ENCODE measurements at places on chromosomes 7 and 10.

DNA sequence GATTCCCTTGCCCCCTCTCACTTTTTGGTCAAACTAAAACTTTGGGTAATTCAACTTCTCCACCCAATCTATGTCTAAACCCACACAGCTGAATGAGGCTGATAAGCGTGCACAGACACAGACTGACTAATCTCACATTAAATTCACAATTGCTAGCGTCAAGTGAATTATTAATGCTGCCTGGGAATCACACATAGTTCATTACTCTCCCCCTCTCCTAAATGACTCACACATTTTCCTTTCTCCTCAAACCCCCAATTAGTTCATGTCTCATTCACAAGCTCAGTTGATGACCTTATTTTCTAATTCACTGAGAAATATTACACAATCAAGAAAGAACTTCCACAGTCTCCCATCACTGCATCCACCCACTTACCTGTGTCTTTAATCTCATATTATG, 14.5 kb downstream of the KLF14 start:
- no peak for DNase-seq

DNA sequence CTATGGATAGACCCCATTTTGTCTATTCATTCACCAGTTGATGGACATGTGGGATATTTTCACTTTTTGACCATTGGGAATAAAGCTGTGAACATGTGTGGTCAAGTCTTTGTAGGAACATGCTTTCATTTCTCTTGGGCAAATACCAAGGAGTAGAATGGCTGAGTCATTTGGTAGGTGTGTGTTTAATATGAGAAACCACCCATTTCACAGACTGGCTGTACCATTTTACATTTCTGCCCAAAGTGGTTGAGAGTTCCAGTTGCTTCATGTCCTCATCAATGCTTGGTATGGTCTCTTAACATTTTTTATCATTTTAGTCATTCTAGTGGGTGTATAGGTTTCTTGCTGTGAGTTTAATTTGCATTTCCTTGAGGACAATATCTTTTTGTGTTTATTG, 124.9 kb upstream of the RHEB start:
- no peak for DNase-seq

- DNase-seq = no peak
Measured at GRCh38 chr7:82247814-82248433, 195.7 kb downstream of the CACNA2D1 start.

DNA sequence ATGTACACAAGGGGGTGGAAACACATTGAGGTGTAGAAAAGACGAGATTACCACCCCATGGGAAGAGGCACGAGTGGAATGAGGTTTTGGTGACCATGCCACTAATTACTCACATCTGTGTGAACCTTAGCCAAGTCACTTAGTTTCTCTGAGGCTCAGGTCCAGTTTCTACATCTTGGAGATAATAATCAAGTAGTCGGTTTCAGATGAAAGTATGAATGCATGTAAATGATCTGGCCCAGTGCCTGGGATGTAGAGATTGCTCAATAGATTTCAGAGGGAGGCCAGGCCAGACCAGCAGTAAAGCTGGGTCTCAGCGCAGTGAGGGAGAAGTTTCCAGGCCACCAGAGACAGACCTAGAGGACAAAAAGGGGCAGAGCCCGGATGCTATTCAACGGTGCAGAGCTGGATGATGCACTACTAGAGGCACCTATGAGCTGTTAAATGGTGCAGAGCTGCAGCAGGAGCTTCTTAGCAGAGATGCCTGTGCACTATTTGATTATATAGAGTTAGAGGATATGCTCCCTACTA, 725.1 kb downstream of the GRID1 start:
- no peak for DNase-seq

- DNase-seq = no peak
Measured at GRCh38 chr10:73650537-73651331, 5.1 kb downstream of the SYNPO2L start.

DNA sequence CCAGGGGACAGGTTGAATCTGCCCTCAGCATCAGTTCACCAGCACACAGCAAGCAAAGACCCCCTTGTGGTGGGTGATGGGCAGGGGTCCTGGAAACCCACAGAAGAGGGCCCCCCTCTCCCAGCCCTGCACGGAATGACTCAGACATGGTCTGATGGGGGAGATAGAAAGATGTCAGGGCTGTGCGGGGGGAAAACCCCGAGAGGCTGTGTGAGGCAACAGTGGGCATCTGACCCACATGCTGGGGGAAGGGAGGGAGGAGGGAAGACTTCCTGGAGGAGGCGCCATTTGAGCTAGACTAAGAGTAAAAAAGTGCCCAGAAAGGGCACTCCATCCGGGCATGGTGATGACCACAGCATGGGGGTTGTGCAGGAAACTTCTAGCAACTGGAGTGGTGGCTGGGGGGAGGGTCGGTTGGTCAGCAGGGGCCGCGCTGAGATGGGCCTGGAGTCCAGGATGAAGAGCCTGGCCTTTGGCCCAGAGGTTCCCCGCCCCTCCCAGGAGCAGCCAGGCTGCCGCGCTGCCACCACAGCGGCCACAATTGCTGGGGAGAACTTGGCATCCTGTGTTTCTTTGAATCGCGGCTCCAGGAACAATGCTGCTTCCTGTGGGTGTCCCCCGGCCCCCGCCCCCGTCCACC, 2.5 kb downstream of the LFNG start:
- DNase-seq = peak; percentile 83

- DNase-seq = no peak
Measured at GRCh38 chr10:124998624-124999291, 56.8 kb downstream of the ZRANB1 start.

GRCh38 chr10:97701438-97702069, 12.0 kb upstream of the MARVELD1 start:
- peak; percentile 41 for DNase-seq

GRCh38 chr7:48049850-48050249, 14.5 kb downstream of the C7orf57 start:
- DNase-seq = no peak

GRCh38 chr10:65491799-65492198, 1434.0 kb upstream of the LRRTM3 start:
- no peak for DNase-seq

DNA sequence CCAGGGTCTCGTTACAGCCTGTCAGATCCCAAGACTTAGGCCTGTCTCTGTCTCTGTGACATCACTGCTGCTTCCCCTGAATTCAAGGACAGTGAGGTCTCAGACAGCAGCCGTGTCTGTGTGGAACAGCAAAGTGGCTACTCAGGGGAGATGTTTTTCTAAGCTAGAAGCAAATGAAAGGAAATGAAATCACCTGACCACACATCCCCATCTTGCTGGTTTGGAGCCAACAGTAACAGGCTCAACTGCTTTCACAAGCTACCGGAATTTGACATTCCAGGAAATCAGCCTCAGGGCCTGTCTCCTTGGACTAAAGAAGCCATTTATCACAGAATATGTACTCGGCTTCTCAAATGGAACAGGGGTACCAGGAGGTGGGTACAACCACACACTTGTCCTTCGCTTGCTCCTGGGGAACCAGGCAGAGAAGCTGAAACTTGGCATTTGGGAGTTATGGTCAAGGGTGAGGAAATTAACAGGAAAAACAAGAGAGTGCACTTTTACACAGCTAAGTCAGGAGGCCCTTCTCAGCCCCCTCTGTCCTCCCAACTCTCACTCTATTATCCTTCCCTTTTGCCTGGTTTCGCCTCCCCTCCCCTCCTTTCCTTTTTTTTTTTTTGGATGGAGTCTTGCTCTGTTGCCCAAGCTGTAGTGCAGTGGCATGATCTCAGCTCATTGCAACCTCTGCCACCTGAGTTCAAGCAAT, 73.2 kb downstream of the SPDYE5 start:
- DNase-seq = no peak

GRCh38 chr10:59887006-59887405, 19.4 kb downstream of the CCDC6 start:
- DNase-seq = no peak

DNA sequence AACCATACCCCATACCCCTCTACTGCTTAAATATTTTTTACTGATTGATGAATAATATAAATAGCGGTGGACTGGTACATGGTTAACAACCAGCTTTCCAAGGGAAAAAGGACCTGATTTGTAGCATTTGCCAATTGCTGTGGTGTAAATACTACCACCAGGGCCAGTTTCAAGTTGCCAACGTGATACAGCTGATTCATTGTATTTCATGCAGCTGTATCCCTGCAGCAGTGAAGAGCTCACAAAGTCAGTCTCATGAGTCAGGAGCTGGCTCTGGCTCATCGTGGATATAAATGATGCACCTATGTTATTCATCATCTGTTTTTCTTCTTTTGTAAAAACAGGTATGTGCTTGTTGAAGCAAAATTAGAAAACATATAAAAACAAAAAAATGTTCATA, 15.2 kb downstream of the CALML5 start:
- DNase-seq = no peak

GRCh38 chr10:48495282-48496045, 109.4 kb downstream of the ARHGAP22 start:
- DNase-seq = no peak

DNA sequence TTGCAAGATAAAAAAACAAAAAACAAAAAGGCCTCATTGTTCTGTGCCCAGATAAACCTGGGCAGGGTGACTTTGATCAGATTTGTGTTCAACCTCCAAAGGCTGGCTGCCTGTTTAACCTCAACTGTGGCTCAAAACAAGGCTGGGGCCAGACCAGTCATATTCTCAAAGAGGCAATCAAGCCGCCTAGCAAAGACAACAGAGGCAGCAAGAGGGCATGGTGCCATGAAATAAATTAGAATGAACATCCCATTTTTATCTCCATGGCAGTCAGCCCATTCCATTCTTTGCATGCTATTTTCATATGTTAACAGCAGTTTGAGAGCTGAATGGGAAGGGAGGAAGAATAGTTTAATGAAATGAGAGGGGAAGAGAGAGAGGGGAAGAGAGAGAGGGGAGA, 1150.3 kb downstream of the TYW1 start:
- no peak for DNase-seq

DNA sequence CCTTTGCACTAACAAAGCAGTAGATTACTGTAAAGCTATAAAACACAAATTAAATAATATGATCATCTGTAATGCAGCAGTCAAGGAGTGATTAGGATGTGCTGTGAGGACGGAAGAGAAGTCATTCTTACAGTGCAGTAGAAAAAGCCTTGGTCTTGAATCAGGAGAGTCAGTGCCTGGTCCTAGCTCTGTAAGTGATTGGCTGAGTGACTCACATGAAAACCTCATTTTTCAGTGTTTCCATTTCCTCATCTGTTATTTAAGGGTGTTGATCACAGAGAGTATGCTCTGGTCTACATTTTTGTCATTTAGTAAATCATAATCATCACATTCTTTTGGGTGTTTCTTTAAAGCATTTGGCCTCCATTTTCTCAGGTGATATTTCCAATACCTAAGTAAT, 717.8 kb downstream of the LRMDA start:
- no peak for DNase-seq

- no peak for DNase-seq
Measured at GRCh38 chr7:15602236-15602635, 40.4 kb upstream of the AGMO start.

DNA sequence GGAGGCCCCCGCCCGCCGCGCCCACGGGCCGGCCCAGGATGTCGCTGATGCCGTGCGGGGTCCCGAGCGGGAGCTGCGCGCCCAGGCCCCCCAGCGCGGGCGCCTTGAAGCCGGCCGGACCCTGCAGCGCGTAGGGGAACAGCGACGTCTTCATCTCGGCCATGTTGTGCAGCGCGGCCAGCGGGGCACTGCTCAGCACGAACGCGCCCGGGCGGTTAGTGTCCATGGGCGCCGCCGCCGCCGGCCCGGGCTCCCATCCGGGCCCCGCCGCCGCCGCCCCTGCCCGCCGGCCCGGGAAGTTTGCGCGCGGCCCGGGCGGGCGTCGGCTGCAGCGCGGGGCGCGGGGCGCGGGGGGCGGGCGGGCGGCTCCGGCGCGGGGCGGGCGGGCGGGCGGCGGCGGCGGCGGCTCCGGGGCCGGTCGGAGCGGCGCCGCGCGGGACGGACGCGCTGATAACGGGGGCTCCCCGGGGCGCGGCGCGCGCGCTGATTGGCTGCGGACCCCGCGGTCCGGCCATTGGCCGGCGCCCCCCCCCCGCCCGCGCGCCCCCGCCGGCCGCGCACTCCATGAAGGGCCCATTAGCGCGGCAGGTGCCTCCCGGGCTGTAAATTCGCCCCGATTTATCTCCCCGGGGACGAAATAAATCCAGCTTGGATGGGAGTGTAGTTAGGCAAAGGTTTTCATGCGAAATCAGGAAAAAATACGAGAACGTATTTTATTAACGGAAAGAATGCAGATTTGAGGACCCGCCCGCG, at the start of gene NKX6-2:
Gene NKX6-2, minus strand, starts transcription at position 425 of the 753 bp plus-strand sequence. Its CDS starts 199 bp downstream, at position 226.
- DNase-seq = no peak

DNA sequence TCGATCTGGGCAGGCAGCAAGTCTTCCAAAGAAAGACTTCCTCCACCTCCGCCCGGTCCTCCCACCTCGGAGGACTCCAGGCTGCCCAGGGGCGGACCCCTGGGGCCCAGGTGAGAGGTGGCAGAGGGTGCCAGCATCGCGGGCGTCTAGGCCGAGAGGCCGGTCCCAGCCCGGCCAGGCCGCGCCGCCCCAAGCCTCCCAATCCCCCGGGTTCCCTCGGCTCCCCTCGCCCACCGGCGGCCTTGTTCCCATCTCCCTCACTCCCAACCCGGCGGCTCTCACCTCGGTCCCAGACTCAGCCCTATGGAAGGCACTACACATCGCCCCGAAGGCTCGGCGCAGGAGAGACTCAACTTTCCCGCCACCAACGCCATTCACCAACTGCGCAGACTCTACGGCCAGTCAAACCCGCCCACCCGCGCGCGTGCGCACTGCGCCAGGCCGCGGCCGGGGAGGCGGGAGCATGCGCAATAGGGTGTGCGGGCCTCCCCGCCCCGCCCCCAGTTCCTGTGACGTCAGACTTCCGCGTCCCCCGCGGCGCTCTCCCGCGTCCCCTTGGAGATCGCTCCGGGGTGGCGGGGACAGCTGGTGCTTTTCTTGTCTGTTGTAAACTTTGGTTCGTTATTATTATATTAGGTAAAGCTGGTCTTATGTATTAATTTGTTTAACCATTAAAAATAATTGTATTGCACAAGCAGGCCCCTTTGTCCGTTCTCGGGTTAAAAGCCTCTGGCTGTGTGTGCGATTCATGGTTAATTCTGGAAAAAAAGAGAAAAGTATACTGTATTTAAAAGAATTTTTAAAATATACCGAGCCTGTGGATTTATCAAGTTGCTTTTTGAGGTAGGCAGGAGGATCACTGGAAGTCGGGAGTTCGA, at the start of gene XRCC2:
Gene XRCC2, minus strand, starts transcription at position 383 of the 878 bp plus-strand sequence. Its CDS starts 62 bp downstream, at position 321.
- DNase-seq = peak; percentile 98

All from activated naive CD8-positive, alpha-beta T cell treated with anti-CD3 and anti-CD28 coated beads, Interleukin-2, amount 50 U/mL, for 24 hours (primary cell).